ENCODE measurements at places on chromosomes 16 and 17.

DNA sequence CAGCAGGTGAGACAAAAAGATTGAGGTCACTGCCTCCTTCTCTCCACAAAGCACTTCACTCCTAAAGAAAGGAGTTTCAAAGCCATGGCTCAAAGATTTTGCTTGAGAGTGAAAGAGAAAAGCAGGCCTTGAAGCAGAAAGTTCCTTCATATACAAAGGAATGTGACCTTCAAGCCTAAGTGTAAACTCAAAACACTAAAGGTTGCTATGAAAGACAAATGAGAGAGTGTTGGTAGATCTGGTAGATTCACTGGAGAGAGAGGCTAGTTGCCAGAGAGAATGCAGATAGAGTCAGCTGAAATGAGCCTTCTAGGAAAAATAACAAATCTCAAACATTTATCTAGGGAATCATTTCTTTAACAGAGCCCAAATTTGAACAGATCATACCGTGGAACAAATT, 305.2 kb downstream of the CDH8 start:
- no peak for DNase-seq

GRCh38 chr17:19303367-19303776, 59.2 kb downstream of the B9D1 start:
- DNase-seq, result no peak

DNA sequence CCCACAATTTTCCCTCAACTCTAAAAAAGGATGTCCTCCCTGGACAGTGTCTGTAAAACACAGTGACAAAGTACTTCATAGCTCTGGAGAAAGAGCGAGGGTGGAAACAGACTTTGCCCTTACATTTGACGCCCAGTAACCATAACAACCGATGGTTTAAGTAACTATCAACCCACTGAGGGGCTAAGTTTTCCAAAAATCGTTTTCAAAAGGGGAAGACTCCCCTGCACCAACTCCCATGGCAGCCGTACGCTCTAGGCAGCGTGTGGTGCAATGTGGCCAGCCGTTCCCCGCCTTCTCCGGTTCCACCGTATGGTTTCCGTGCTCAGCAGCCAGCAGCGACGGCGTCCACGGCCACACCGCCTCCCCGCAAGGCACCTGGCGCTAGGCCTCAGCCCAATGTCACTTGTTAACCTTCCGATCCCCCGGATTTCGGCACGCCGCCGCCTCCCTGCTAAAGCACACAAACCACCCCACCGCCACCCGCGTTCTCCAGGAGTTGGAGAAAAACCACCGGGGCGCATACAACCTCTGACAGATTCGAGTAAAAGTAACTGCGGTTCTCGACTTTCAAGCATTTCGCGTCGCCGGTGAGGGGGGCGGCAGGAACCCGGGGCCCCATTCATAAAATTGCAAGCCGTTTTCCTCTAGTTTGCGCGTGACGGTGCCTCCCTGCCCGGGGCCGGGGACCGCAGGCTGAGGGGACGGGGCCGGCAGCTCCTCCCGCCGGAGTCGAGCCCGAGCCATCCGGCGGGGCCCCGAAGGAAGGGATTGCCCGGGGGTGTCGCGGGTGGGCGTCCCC, 661 bp downstream of the TEX2 start:
- DNase-seq, result peak; percentile 66

DNA sequence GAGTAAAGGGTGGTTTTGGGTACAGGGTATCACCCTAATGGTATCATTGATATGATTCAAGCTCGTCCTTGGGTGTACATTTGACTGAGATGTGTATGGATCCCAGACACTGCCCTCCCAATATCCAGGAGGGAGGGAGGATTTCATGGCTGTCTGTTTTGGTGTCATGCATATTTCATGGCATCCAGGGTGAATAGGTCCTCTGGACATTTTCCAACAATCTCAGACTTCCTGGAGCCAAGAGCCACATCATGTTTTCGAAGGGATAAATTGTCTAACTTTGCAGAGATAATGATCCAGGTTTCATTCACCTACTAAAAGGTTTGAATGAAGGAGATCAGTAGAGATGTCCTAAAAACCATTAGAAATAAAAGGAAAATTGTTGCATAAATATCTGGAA, 431.9 kb downstream of the SHISA9 start:
- DNase-seq, result no peak

GRCh38 chr16:79734721-79735120, 134.2 kb upstream of the MAF start:
- DNase-seq, result no peak

- DNase-seq, result no peak
These were observed 282.4 kb downstream of the ABCC12 start for GRCh38 chr16:47873434-47873833.

DNA sequence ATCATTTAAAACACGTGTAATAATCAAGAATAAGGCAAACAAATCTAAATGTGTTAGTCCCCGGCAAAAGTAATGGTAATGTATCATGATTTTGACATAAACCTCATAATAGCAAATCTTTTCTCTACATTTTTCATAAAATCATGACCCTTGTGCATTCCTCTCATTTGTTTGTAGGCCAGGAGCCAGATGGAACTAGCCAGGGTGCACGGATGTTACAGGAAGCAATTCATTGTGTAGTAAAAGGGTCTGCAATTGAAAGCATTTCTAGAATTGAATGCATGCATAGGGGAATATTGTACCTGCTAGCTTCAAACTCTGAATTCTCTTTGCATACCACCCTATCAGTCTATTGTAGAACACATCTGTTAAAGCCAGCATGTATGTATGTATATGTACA, 66.6 kb downstream of the CNTNAP4 start:
- no peak for DNase-seq

GRCh38 chr16:83781-84615, 6.0 kb downstream of the MPG start:
- no peak for DNase-seq

DNA sequence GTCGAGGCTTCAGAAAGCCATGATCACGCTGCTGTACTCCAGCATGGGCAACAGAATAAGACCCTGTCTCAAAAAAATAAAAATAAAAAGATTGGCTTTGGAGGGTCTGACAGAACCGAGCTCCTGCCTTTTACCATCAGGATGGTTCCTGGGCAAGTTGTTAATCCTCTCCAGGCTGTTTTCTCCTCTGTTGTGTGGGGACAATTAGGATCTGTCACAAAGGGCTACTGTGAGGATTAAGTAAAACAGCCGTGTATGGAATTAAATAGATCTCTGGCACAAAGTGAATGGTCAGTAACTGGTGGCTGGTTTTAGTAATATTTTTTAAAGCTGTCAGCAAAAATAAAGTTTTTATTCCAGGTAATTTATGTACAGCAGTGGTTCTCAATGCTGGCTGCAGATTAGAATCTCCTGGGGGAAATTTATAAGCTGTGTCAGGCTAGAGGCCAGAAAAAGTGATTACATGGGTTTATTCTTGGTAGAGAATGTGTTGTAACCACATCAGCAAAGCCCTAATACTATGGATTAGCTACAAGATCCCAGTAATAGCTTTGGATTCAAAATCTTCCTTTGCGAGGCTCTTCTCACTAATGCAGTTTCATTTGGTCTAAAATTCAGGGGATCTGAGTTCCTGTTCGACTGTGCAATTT, 47.2 kb downstream of the GPRC5B start:
- no peak for DNase-seq

- no peak for DNase-seq
These were observed 65.0 kb downstream of the NCOR1 start for GRCh38 chr17:16150251-16150856.

DNA sequence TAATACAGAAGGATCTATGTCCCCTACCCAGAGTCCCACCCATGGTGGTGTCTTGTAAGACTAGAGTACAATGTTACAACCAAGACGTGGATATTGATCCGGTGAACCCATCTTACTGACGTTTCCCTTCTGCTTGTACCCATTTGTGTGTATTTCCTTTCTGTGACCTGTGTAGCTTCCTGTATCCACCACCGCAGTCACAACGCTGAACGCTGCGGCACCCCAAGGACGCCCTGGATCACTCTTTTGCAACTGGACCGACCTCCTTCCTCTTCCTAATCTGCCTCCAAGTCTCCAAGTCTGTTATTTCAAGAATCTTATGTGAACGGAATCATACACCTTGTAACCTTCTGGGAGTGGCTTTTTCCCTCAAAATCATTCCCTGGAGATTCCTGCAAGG, 33.5 kb upstream of the CBX4 start:
- no peak for DNase-seq

DNA sequence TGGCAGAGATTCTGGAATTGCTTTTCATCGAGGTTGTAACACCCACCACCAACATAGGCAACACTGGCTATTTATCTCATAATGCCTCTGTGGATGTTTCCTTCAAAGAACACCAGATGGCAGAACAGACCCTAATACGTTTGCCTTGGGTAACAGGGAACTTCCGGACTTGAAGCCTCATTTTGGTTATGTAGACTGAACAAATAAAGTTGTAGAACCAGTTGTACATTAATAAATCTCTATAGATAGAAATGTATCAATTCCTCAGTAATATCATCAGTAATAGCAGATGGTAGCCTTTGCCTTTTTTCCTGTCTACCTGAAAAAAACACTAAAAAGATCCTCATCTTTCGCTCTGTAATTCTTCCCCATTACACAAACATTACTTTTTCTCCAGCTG, 25.9 kb upstream of the APOH start:
- no peak for DNase-seq

DNA sequence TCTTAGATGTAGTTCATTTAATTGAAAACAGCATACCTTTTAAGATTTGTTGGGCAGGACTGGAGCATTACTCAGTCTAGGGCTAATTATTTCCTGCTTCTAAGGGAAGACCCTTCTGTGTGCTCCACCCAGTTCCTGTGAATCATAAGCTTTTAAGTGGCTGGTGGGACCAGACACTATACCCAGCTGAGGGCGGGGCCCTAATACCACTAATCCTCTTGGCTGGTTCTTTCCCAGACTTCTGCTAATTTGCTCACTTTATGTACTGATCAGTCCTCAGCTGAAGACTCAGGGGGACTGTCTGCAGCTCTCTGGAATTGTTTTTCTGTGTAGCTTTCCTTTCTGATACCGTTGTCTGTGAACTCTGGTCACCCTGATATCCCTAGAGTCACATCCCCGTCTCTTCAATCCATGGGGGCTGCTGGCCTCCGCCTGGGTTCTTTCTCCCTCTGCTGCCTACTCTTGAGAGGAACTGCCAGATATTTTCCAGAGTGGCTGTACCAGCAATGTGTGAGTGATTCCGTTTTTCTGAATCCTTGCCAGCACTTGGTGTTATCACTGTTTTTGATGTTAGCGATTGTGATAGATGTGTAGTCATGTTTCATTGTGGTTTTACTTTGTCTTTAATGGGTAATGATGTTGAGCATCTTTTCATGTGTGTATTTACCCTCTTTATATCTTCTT, 35.1 kb downstream of the MFSD11 start:
- no peak for DNase-seq

- no peak for DNase-seq
These were observed 11.1 kb downstream of the RAB40B start for GRCh38 chr17:82687375-82687861.

- peak; percentile 27 for DNase-seq
These were observed 37.7 kb downstream of the C16orf78 start for GRCh38 chr16:49411121-49411970.

GRCh38 chr17:58755269-58755576, 431 bp upstream of the PPM1E start:
- no peak for DNase-seq

GRCh38 chr17:74605361-74605760, 13.3 kb upstream of the CD300LD start:
- no peak for DNase-seq

GRCh38 chr16:851209-851810, 50.8 kb upstream of the GNG13 start:
- no peak for DNase-seq

GRCh38 chr17:3763777-3764170, 37.2 kb downstream of the ITGAE start:
- DNase-seq, result no peak

- no peak for DNase-seq
These were observed 32.8 kb downstream of the TMEM238L start for GRCh38 chr17:10771148-10771547.

DNA sequence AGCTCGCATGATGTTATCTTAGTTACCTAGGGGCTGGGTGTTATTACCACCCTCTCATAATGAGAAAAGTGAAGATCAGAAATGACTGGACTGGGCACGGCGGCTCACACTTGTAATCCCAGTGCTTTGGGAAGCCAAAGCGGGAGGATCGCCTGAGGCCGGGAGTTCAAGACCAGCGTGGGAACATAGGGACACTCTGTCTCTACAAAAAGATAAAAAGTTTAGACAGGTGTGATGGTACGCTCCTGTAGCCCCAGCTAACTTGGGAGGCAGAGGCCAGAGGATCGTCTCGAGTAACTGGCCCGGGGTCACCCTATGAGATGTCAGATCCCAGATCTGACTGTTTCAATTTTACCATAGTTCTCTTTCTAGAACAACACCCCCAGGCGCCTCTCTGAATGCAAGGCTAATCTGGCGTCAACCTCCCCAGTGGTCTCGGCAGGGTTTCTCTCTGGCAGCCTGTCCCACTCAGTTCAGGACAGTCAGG, 1.9 kb upstream of the CCDC102A start:
- peak; percentile 32 for DNase-seq

DNA sequence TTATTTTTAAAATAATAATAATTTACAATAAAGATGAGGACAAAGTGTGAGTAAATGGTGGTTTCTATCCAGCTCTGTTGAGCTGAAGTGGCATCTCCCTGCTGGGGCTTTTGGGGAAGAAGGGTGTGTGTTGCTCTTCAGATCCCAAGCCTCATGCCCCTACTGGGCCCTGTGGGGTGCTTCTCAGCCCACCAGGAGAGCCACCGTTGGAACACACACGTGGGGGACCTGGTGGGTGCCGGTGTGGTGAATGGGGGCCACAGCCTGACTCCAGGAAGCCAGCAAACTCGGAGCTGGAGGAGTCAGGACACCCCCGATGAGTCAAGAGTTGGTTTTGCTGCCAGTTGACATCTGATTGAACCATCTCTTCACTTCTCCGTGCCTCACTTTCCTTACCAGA, 37.8 kb upstream of the STH start:
- no peak for DNase-seq

DNA sequence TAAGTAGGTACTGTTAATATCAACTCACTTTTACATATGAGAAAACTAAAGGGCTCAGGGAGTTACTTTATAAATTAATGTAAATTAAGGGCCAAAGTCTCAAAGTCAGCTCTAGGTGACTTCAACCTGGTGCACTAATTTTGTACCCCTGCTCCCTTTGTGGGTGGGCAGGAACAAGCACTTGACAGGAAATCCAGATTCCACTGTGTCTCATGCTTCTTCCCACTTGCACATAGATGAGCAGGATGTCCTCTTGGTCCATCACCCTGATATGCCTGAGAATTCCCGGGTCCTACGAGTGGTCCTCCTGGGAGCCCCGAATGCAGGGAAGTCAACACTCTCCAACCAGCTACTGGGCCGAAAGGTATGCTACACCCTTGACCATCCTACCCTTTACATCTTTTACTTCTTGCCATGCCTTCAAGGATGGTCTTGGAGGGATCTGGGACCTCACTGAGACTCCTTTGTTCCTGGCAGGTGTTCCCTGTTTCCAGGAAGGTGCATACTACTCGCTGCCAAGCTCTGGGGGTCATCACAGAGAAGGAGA, 1.3 kb downstream of the ERAL1 start:
- no peak for DNase-seq

GRCh38 chr17:79812353-79813258, 15.7 kb upstream of the CBX8 start:
- DNase-seq, result no peak

Data from right forelimb (tissue), 1 donor.